ENCODE measurements at places on chromosomes 11 and 22.
A peak's percentile ranks its signal among the peaks of the same experiment; 100 is the strongest.

GRCh38 chr11:113528982-113529381 is 53.8 kb upstream of the DRD2 start:
- DNase-seq, result no peak

DNA sequence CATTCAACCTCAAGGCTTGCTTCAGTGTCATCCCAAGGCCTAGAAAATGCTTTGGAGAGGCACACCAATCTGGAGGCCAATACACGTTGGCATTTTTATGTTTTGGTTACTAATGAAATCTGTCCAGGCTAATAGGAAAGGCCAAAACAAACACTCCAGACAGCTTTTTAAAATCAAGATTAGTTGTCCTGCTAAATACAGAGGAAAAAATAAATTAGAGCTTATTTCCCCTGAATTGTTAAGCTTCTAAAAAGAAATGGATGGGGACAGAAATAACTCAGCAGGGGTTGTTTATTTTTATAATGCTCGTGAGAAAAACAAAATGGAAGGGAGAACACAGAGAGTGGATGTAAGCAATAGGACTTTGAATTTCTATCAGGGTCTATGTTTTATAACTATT is 438.5 kb upstream of the LRRC4C start:
- DNase-seq, result no peak

DNA sequence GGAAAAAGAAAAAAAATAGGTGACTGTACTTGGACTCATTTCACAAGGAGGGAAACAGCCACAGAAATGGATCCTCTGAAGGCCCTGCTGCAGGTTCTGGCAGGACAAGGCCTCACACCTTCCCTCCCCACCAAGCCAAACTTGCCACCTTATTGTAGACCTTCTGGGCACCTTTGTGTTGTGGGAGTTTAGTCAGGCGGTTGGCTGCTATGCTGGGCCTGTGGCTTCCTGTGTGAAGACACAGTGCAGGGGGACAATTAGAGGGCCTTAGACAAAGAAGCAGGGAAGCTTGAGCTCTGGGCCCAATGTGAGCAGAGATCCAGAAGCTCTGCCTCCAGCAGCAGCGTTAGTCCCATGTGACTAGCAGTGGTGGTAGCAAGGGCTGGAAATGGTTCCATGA is 4.2 kb downstream of the RAB1B start:
- DNase-seq, result no peak

DNA sequence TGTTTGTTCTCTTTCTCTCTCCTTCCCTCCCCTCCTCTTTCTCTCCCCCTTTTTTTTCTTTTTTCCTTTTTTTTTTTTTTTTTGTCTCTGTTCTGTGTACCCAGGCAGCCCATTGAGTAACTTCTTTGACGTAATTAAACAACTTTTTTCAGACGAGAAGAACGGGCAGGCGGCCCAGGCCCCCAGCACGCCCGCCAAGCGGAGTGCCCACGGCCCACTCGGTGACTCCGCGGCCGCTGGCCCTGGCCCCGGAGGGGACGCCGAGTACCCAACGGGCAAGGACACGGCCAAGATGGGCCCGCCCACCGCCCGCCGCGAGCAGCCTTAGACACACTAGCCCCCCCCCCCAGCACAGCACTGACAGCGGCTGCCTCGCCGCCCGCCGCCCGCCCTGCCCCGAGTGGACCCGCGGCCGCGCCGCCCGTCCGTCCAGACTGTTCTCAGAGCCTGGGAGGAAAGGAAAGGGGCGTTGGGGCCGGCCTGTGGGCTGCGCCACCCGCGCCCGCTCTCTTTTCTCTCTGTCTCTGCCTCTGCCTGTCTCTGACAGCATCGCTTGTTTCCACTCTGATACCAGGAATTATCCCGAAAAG is 26.1 kb downstream of the MOB2 start:
- DNase-seq, result no peak

GRCh38 chr22:35310556-35311550 is 11.2 kb downstream of the TOM1 start:
- no peak for DNase-seq

GRCh38 chr22:40076702-40077645 is 82.2 kb downstream of the FAM83F start:
- DNase-seq, result no peak

DNA sequence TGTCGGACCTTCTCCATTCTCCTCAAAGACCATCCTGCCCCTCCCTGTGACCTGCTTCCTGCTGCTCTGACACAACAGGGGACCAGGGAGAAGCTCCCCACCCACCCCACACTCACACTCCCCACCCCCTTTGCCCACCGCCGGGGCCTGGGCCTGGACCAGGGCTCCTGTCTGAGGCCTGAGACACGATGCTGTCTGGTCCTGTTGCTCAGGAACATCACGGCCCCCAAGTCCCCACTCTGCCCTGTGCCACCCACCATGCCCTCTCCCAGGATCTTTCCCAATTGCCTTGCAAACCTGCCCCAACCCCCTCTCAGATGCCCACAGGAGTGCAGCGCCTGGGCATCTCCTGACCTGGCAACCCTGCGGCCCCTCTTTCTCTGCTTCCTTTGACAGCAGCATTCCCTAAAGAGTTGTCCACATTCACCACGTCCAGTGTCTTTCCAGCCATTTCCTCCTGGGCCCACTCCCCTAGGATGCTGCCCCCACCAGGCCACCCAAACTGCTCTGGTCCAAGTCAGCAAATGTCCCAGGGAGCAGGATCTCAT is 10.8 kb downstream of the CSF2RB start:
- no peak for DNase-seq

GRCh38 chr11:85941380-85941973 is 86.3 kb downstream of the CCDC83 start:
- peak; percentile 21 for DNase-seq

GRCh38 chr11:114556135-114556534 is 3.5 kb downstream of the NXPE1 start:
- no peak for DNase-seq

GRCh38 chr11:131993246-131993645 is 622.8 kb downstream of the NTM start:
- DNase-seq, result no peak

GRCh38 chr11:50080256-50080655 is 47.6 kb downstream of the OR4C45 start:
- DNase-seq, result no peak

- peak; percentile 67 for DNase-seq
Observed at GRCh38 chr11:1309498-1310317, at the start of gene TOLLIP. TSS of gene TOLLIP (minus strand) at chr11:1309632. CDS start at chr11:1309498, 134 bp downstream.

DNA sequence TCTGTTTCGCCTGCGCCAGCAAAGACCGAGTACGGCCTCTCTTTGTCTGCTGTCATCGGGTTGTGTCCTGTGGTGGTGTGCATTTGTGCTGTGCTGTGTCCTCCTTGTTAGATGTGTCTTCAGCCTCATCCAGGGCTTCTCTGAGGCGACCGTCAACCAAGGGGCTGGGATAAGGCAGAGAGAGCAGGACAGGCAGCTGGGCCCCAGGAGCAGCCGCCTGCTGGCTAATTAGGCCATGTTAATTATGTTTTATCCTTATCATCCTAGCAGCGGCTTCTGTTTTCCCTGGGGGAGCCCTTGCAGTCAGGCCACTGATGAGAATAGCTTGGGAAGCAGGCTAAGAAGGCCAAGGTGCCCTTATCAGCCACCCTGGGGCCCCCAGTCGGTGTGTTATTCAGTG is 40.7 kb upstream of the TTC12 start:
- no peak for DNase-seq

- DNase-seq, result peak; percentile 7
Observed at GRCh38 chr11:33500861-33501479, 199.7 kb downstream of the C11orf91 start.

DNA sequence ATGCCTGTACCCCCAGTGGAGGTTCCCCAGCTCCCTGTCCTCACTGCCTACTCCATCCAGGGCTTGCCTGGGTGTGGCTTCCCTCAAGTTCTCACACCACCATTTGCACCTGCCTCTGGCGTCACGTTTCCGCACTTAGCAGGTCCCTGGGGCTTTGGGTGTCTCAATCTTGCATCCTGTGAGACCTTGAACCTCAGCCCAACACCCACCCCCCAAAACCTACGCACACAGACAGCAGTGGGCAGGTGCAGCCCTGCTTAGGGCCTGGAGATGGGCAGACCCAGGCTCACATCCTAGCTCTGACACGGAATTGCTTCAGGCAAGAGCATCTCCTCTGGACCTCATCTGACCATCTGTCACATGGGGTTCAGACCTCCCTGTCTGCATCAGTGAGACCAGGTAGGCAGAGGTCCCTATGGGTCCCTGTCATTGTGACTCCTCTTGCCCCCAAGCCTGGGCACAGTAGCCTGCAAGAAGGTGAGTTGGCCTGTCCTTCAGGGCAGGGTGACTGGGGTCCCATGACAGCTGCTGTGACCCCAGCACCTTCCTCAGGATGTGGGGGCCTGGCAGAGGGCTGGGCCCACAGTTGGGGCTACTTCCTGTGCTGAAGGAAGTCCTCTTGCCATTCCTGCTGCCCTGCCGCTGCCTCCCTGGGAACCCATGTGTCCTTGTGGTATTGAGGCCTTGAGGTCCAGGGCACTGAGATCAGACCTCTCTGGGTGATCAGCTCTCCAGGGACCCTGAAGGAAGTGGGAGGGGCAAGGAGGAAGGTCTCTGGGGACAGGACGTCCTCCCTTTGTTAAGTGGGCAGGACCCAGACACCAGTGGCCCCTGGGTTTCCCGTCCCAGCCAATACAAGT is 2.0 kb downstream of the SIPA1 start:
- DNase-seq, result no peak

- DNase-seq, result no peak
Observed at GRCh38 chr22:44531487-44531886, 33.5 kb upstream of the RTL6 start.

GRCh38 chr22:27125539-27125938 is 468.2 kb downstream of the MIAT start:
- no peak for DNase-seq

GRCh38 chr22:17234144-17234623 is 14.9 kb upstream of the ADA2 start:
- no peak for DNase-seq

- no peak for DNase-seq
Observed at GRCh38 chr22:38104084-38104483, 6.4 kb downstream of the BAIAP2L2 start.

- no peak for DNase-seq
Observed at GRCh38 chr11:119295178-119295577, 21.8 kb downstream of the MCAM start.

DNA sequence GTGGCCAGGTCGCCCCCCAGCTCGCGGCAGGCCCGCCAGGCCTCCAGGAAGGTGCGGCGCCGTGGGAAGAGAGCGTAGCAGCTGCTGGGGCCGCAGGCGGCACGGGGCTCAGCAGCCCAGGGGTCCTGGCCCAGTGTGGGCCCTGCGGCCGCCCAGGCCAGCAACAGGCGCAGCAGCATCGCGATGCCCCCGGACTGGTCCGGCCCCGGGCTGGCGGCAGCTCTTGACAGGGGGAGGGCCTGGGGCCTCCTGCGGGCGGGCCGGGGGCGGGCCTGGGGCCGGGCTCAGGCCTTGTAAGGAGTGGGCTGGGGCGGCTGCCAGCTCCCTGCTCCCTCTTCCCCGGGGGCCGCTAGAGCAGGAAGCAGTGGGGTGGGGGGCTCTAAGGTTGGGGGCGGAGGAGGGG is at the start of gene CD248:
Gene CD248, minus strand, starts transcription at position 196 of the 403 bp plus-strand sequence. Its CDS starts 17 bp downstream, at position 179.
- no peak for DNase-seq

DNA sequence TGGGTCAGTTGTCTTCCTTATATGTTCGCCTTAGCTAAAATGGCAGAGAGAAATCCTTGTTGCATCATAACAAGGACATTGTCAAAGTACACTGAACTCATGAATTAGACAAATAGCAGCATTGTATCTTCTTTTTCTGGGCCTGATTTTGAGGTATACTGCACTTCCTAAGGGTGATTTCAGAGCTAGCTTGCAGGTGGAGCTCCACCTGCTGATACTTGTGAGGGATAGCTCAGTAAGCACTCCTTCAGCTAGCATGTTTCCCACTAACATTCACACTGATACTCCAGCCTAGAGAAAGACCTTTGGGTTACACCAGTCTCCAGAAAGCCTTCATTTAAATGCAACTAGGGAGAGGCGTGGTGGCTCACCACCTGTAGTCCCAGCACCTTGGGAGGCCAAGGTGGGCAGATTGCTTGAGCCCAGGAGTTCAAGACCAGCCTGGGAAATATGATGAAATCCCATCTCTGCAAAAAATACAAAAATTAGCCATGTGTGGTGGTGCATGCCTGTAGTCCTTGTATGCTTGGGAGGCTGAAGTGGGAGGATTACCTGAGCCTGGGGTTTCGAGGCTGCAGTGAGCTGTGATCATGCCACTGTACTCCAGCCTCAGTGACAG is 29.8 kb downstream of the JAM3 start:
- no peak for DNase-seq

DNA sequence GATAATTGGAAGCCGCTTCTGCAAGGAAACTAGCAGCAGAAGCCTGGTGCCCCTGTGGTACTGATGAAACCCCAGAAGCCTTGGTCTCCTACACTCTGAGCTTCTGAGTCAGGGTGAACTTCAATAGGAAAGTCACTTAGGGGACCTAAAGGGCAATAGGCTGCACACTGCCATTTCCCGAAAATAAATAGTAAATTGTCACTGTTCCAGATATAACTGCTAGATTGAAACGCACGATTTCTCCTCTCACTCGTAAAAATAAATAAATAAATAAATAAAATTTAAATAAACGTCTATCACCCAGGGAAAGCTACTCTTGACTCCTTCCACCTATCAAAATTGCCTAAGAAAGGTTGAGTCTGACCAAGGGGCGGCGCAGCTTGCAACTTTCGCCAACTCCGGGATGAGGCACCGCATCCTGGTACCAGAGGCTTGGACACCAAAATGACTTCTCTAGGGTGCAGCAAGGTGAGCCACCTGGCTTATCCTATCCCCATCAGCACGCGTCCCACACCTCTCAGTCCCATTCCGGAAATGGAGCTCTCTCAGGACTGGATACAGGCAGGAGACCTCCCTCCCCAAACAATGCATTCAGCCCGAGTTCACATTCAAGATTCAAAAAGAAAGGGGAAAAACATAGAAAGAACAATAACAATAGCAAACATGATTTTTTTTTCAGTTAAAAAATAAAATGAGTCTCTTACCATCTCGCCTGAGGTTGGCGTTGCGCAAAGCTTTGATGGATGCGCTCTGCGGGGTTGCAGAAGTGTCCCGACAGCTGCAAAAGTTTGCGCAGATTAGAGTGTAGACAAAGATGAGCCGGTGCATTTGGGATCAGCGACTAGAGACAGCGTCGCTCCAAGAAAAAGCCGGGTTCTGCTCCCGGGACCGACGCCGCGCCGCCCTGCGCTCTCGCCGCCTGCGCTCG is 583 bp downstream of the PDGFD start:
- no peak for DNase-seq

DNA sequence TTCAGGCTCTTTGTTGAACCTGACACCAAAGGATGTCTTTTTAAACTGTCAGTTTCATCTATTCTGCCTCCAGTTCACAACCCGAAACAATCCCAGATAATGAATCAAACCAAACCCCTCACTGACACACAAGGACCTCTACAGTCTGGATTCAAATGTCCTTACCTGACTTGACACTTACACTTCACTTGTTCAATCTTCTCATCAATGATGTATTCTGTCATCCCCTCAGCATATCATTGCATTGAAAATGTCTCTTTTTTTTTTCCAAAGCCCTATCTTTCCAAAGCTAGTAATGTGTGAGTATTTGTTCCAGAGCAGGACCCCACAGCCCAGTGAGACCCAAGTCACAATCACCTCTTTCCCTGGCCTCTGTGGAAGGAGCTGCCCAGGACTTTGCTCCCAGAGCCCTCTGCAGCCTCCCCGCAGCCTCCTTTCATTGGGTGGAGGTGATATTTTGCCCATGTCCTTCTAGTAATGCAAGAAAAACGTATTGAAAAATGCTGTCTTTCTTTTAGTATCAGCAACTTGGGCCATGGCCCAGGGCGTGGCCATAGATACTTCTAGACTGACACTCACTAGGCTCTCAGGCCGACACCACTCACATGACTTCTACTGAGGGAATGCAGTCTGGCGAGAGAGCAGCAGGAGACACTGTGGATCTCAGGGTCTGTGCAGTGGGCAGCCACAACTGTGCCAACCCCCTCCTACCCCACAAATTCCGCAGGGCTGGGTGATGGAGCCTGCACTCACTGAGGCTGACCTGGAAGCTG is 18.2 kb downstream of the RFPL3 start:
- no peak for DNase-seq

Measured in LNCaP clone FGC (cell line).